Naive thymus-derived CD4-positive, alpha-beta T cell (primary cell): ENCODE measurements at places on chromosomes 4 and X. TPM values are rescaled to one million over a fixed set of nuclear protein-coding genes. Genes with fewer than 3 reads are reported as not detected.

Gene CLIC2
- 1.1 TPM for total RNA-seq

Gene TRIM2
- total RNA-seq = 3.0 TPM

Gene PPEF1
- 0.72 TPM for total RNA-seq

Gene NMU
- not detected for total RNA-seq

Gene FDCSP
- total RNA-seq = not detected in 2 replicates

Gene PTPN13
- 0.05 TPM for total RNA-seq

Gene RNF175
- total RNA-seq = 7.5 TPM

- H3K4me3 ChIP-seq = no peak overlapping the region
- no peaks in the 10 kb centered on the region for H3K4me1 ChIP-seq
- no peak for DNase-seq
- no peaks in the 10 kb centered on the region for H3K36me3 ChIP-seq
Measured at GRCh38 chr4:25423548-25423947, 46.5 kb downstream of the ANAPC4 start.

GRCh38 chrX:154369449-154370299 lies 4.8 kb downstream of the FLNA start:
- peak overlapping the region; percentile 82 for H3K4me3 ChIP-seq
- peaks cover 36% of the 10 kb centered on the region for H3K36me3 ChIP-seq
- peak overlapping the region; percentile 91 for H3K27ac ChIP-seq
- no peaks in the 10 kb centered on the region for H3K27me3 ChIP-seq
- peak; percentile 51 for DNase-seq

DNA sequence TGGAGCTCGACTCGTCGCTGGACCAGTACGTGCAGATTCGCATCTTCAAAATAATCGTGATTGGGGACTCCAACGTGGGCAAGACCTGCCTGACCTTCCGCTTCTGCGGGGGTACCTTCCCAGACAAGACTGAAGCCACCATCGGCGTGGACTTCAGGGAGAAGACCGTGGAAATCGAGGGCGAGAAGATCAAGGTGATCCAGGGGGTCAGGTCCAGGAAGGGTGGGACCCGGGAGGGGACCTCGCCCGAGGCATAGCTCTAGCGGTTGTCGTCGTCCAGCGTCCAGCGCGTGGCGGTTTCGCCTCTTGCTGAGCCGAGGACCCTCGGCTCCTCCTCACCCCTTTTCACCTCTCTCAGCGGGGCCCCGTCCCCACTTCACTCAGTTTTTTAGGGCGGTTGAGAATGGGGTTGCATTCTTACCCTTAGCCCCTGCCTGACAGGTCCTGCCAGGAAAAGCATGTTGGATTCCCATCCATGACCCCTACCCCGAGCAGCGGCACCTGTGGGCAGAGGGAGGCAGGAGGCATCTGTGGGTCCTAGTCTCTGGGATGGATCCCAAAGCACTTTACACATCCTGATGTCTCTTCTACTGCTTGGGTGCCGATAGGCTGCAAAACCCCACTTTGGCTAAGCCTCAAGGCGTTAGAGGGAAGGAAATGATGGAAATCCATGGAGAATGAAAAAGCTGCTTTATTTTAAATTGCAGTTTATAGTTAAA lies 524 bp downstream of the RAB33A start:
- no peaks in the 10 kb centered on the region for H3K27me3 ChIP-seq
- H3K4me3 ChIP-seq = peak overlapping the region; percentile 82
- H3K4me1 ChIP-seq = peaks cover 26% of the 10 kb centered on the region
- H3K27ac ChIP-seq = peak overlapping the region; percentile 74

DNA sequence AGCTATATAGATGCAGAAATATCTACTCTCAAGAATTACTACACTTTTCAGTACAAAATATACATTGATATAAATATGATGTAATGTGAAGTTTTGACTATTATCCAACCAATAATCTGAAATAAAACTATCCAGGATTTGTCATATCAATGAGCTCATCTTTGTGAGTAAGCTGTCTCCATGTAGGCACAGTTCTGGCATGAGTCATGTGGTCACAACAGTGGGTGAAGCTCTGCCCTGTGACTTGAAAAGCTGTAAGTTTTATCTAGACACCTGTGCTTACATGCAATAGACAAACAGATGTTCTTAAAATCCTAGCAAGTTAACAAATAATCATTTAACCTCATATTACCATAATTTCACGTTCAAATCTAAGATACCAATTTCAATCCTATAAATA lies 192.7 kb downstream of the GABRG1 start:
- no peak for DNase-seq
- H3K4me3 ChIP-seq = no peak overlapping the region
- H3K27ac ChIP-seq = no peak overlapping the region
- no peaks in the 10 kb centered on the region for H3K4me1 ChIP-seq
- H3K27me3 ChIP-seq = no peaks in the 10 kb centered on the region
- H3K36me3 ChIP-seq = no peaks in the 10 kb centered on the region

GRCh38 chr4:165450871-165451270 lies 72.1 kb downstream of the CPE start:
- no peak overlapping the region for H3K4me3 ChIP-seq
- no peak for DNase-seq
- H3K27me3 ChIP-seq = no peaks in the 10 kb centered on the region
- H3K36me3 ChIP-seq = no peaks in the 10 kb centered on the region
- no peaks in the 10 kb centered on the region for H3K4me1 ChIP-seq

DNA sequence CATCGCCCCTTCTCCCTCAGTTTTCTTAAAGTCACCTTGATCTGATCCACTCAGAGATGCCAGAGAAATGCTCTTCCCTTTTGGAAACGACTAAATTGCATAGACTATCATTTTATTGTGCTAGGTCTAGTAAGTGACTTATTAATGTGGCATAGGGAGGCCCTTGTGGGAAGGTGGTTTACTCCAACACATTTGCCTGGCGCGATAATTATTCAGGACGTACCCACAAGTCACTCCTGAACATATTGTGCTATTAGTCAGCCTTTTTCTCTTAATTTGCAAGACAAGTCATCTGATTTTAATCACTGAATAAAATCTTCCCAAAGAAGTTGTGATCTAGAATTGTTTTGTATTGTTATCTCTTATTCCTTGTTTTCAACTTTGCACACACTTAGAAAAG lies 7.6 kb downstream of the ENPEP start:
- no peaks in the 10 kb centered on the region for H3K27me3 ChIP-seq
- H3K27ac ChIP-seq = no peak overlapping the region
- DNase-seq = no peak
- no peaks in the 10 kb centered on the region for H3K4me1 ChIP-seq

GRCh38 chr4:147123146-147123545 lies 177.5 kb upstream of the TTC29 start:
- H3K27ac ChIP-seq = no peak overlapping the region
- H3K27me3 ChIP-seq = no peaks in the 10 kb centered on the region
- DNase-seq = no peak
- H3K4me3 ChIP-seq = no peak overlapping the region
- no peaks in the 10 kb centered on the region for H3K4me1 ChIP-seq

- H3K4me1 ChIP-seq = peaks cover 20% of the 10 kb centered on the region
- DNase-seq = no peak
- no peaks in the 10 kb centered on the region for H3K36me3 ChIP-seq
- peaks cover 22% of the 10 kb centered on the region for H3K27me3 ChIP-seq
- H3K4me3 ChIP-seq = no peak overlapping the region
Measured at GRCh38 chr4:54099287-54099747, 646 bp upstream of the GSX2 start.

- H3K27ac ChIP-seq = no peak overlapping the region
- H3K4me3 ChIP-seq = no peak overlapping the region
- H3K36me3 ChIP-seq = no peaks in the 10 kb centered on the region
- H3K4me1 ChIP-seq = no peaks in the 10 kb centered on the region
- DNase-seq = no peak
Measured at GRCh38 chr4:22850630-22851029, 157.9 kb downstream of the GBA3 start.
